ENCODE measurements at places on chromosomes 7 and 10.

GRCh38 chr7:31776616-31777015, 89.6 kb downstream of the PPP1R17 start:
- no peak for DNase-seq

DNA sequence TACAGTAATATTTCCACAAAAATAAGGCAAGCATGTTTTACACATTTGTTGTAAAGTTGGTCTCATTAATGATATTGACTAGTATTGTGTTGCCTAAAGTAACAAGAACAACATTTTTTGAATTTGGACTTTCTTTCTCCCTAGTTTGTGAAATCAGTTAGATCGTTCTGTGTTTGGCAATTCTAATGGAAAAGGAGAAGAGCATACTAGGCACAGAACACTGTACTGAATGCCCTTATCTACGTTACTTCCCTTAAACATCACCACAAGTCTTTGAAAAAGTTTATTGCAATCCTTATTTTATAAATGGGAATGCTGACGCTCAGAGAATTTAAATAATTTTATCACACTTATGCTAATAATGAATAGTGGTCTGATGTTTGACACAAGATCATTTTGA, 372.2 kb downstream of the EXOC4 start:
- no peak for DNase-seq

GRCh38 chr10:102410429-102411073, 8.0 kb downstream of the PSD start:
- DNase-seq, result peak; percentile 53

DNA sequence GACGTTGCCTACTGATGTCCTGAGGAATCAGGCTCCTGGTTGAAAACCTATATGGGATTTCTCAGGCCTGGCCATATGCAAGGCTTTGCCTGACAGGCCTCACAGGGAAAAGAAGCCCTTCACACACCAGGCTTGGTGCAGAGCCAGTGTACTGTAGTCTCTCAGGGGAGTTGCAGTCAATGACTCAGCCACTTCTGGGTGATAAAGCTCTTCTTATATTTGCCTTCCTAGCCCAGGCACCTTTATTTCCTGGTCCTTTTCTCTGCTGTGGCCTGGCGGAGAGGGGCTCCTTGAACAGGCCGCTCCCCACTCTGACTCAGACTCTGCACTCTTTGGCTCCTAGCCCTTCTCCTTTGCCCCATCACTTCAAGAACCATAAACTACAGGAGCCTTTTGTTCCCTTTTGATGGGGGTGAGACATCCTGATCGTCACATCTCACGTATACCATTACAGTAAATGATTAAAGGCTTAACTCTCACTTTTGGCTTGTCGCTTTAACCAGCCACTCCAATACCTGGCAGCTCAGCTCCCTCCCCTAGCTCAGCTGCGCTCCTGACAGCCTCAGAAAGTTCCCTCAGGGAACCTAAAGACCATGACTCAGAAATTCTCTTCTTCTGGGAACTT, 33.5 kb downstream of the DPY19L1 start:
- DNase-seq, result no peak

DNA sequence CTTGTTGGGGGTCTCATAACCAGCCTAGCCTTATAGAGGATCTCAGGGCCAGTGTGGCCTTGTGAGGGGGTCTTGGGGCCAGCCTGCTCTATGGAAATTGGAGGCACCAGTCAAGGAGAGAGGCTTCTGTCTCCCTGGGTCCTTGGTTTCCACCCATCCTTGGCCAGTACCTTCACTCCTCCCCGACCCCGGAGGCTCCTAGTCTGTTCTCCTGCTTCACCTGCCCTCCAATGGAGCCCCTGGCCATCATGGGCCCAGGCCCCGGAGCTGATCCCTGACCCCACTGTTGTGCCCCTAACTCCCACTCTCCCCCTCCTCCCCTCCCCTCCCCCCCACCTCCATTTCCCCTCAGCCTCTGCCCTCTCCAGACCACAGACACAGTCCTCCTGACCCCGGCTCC, 29.7 kb downstream of the RASGEF1A start:
- DNase-seq, result no peak

DNA sequence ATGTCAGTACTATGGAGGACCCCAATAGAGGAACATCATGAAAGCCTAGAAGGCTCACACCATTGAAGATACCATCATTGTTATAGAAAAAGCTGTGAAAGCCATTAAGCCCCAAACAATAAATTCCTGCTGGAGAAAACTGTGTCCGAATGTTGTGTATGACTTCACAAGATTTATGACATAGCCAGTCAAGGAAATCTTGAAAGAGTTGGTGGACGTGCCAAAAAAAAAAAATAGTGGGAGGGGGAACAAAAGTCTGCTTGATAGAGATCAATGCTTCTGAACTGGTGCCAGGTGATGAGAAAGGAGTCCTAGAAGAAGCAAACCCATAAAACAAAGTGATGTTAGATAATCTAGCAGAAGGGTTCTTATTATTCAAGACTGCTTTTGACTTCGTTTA, 41.2 kb downstream of the RALA start:
- DNase-seq, result no peak

- DNase-seq, result no peak
These were observed 687.3 kb downstream of the DNAJB9 start for GRCh38 chr7:109256762-109257560.

DNA sequence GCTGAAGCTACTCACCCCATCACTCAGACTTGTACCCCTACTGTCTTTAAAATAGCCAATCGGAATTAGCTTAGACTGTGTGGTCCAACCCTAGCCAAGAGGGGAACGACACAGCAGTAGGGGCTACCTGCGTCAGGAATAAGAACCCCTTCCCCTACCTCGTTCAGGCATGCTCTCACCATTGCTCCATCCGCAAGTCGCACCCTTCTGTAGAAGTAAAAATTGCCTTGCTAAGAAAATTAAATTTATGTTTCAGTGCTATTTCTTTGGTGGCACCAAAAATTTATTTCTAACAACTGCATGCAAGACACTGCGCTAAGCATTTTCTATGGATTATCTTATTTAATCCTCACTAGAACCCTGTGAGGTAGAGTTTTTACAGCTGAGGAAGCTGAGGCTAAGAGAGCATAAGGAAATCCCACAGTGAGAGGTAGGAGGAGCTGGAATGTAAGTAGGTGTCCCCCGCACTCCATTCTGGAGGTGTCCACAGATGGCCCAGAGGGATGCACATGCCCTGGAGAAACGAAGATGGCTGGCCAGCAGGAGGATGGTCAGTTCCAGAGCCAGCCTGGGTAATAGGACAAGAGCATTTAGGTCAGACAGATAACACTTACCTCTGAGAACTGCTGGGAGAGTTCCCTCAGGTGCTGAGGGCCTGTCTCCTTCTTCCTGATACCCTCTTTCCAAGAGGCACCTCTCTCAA, 15.3 kb upstream of the CACUL1 start:
- DNase-seq, result no peak

DNA sequence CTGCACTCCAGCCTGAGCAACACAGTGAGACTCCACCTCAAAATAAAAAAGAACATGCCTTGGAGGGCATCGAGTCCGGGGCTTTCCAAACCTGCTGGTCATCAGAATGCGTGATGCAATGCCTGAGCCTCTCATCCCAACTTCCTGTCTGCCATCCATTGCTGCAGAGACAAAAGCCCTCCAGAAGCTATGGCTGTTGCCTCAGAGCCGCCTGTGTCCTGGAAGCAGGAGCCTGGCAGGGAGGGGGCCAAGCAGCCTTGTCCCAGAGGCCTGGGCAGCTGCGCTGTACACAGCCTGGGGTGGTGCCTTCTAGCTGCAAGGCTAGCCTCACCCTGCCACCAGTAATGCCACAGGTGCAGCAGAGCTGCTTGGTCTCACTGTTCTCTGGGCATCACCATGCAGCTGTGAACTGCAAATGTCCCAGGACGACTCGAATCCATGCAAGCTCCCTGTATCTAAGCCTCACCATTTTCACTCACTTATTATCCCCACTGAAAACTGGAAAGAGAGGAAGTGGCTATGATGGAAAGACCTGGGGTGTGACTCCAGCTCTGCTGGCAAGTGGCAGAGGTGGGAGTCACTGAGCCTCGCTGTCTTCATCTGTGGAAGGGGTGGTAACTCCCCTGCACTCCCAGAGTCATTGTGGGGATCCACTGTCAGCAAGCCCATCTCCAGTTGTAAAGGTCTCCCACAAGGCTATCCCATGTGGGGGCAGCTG, 7.0 kb downstream of the ALOX5 start:
- no peak for DNase-seq

- no peak for DNase-seq
These were observed 92.2 kb downstream of the C10orf105 start for GRCh38 chr10:71627230-71627939.

Measured in activated T-helper 2 cell treated with anti-CD3 and anti-CD28 coated beads, Interferon-gamma antibody, Interleukin-2, Interleukin-4, amounts not matched to agents 10 μg/mL and 5 μg/mL and 100 μg/mL, durations not matched to agents 14 hours and 24 hours and 36 hours (primary cell).